ENCODE measurements at places on chromosomes 12 and 14.
A peak's percentile ranks its signal among the peaks of the same experiment; 100 is the strongest.

DNA sequence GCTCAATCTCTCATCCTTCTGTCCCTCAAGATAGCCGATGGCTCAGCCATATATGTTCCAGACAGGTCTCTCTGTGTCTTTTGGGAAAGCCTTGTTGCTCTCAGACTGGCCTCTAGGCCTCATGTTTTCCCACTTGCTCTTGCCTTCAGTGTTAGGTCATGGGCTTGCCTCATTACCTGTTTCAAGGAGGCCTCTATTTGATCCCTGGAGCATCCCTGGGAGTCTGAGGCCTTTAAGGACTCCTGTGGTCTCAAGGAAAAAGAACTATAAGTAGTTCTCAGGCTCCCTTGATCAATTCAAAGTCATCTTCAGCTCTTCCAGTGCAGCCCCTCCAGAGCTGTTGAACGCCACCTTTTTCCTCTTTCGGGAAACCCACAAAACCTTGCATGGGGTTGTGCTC is 47.9 kb downstream of the NTF3 start:
- no peaks in the 10 kb centered on the region for H3K27me3 ChIP-seq
- H3K4me3 ChIP-seq, result no peak overlapping the region
- H3K27ac ChIP-seq, result no peak overlapping the region
- DNase-seq, result no peak

DNA sequence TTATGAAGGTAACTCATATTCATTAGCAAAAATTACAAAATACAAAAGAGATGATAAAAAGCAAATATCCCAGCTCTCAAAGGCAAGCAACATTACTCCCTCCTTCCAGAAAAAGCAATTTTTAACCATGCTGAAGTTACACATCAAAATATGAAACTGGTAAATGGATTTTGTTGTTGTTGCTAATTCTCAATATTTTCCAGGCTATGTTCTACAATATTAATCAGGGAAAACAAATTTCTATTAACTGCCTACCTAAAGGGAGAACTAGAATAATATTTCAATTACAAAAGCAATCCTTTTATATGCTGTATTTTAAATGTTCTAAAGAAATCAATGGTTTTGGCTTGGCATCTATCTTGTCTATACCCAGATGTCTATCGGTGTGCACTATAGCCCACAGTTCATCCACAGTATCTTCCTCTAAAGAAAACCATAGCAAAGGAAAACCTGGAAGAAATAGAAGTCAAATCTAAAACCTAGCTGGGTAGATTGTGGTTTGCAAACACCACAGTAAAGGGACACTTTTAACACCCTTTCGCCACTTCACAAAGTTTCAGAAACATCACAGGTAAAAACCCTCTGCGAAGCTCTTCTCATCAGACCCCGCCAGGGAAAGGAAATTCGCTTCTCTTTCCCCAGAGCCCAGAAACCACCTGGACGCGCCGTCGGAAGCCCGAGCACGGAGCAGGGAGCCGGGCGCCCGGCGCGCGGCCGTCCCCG is 32.0 kb downstream of the TC2N start:
- peak overlapping the region; percentile 87 for H3K27ac ChIP-seq
- peak overlapping the region; percentile 74 for H3K4me3 ChIP-seq
- DNase-seq, result no peak
- H3K27me3 ChIP-seq, result no peaks in the 10 kb centered on the region

- no peak overlapping the region for H3K27ac ChIP-seq
- H3K27me3 ChIP-seq, result peaks cover 44% of the 10 kb centered on the region
- H3K4me1 ChIP-seq, result peaks cover 4% of the 10 kb centered on the region
These were observed 79.9 kb downstream of the NEDD1 start for GRCh38 chr12:96986883-96987523.

GRCh38 chr12:91833780-91834359 is 311.8 kb downstream of the BTG1 start:
- H3K4me1 ChIP-seq, result no peaks in the 10 kb centered on the region
- H3K27me3 ChIP-seq, result no peaks in the 10 kb centered on the region
- DNase-seq, result no peak
- no peak overlapping the region for H3K4me3 ChIP-seq

DNA sequence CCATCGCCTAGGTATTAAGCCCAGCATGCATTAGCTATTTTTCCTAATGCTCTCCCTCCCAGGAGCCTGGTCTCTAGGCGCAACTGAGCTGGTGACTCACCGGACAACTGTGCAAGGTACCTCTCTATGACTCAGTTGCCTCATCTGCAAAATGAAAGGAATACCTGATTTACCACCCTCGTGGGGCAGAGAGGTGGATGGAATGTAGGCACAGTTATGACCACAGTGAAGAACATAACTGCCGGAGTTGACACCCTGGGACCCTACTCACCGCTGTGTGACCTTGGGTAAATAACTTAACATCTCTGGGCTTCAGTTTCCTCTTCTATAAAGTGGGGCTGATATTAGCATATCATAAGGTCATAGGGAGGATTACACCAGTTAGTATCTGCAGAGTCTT is 22.6 kb downstream of the BCL11B start:
- DNase-seq, result no peak
- peak overlapping the region; percentile 2 for H3K27ac ChIP-seq
- no peaks in the 10 kb centered on the region for H3K36me3 ChIP-seq

- no peak for DNase-seq
- H3K27me3 ChIP-seq, result no peaks in the 10 kb centered on the region
- no peaks in the 10 kb centered on the region for H3K36me3 ChIP-seq
- peaks cover 15% of the 10 kb centered on the region for H3K4me1 ChIP-seq
- no peak overlapping the region for H3K4me3 ChIP-seq
These were observed 59.7 kb downstream of the SLC38A1 start for GRCh38 chr12:46209170-46209569.

- no peaks in the 10 kb centered on the region for H3K36me3 ChIP-seq
- H3K4me1 ChIP-seq, result no peaks in the 10 kb centered on the region
These were observed 1.5 kb downstream of the RAD51B start for GRCh38 chr14:67821121-67821520.

GRCh38 chr14:94370524-94370910 is 17.9 kb downstream of the SERPINA1 start:
- H3K4me1 ChIP-seq, result no peaks in the 10 kb centered on the region
- H3K4me3 ChIP-seq, result no peak overlapping the region
- DNase-seq, result no peak
- H3K27me3 ChIP-seq, result peaks cover 2% of the 10 kb centered on the region
- no peaks in the 10 kb centered on the region for H3K36me3 ChIP-seq
- no peak overlapping the region for H3K27ac ChIP-seq

- peaks cover 39% of the 10 kb centered on the region for H3K36me3 ChIP-seq
- no peaks in the 10 kb centered on the region for H3K27me3 ChIP-seq
- peak overlapping the region; percentile 94 for H3K4me3 ChIP-seq
- peaks cover 70% of the 10 kb centered on the region for H3K4me1 ChIP-seq
- H3K27ac ChIP-seq, result peak overlapping the region; percentile 97
These were observed 3.0 kb downstream of the CALM1 start for GRCh38 chr14:90399541-90400444.

Data from esophagus squamous epithelium (tissue), 5 donors.